Frontal cortex (tissue), 4 donors: ENCODE measurements at places on chromosomes 1 and 21. TPM values are rescaled to one million over a fixed set of nuclear protein-coding genes. Genes with fewer than 3 reads are reported as not detected.

The HCN3 gene
- 11.8 TPM for total RNA-seq

The SLC35F3 gene
- total RNA-seq: 2.4 TPM

The MATN1 gene
- 0.41 TPM for total RNA-seq

The GJA5 gene
- 1.6 TPM for total RNA-seq

The OLFM3 gene
- total RNA-seq: 28.9 TPM

The TNFRSF8 gene
- total RNA-seq: not detected

The NCF2 gene
- total RNA-seq: 4.9 TPM
